NCI-H1417 (cell line): ENCODE measurements at places on chromosomes 5 and 9.

DNA sequence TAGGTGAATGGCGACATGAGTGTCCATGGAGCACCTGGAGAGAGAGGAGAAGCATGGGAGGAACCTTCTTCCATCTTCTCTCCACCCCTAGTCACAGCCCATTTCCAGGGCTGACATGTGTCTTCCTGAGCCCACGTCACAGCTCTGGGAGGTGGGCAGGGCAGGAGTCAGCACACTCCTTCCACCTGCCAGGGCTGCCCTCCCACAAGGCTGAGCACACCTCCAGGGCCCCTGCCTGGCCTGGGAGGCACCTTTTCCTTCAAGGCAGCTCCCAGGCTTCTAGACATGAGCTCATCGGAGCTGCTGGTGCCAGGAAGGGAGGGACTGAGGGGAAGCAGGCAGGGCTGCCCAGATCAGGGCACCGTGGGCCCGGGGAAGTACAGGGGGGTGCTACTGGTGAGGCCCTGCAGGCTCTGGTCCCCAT is 13.6 kb upstream of the SYNPO start:
- DNase-seq = no peak

- no peak for DNase-seq
Measured at GRCh38 chr9:133864011-133864410, 125.9 kb upstream of the SARDH start.

- no peak for DNase-seq
Measured at GRCh38 chr9:126125577-126125976, 201.1 kb upstream of the MVB12B start.

DNA sequence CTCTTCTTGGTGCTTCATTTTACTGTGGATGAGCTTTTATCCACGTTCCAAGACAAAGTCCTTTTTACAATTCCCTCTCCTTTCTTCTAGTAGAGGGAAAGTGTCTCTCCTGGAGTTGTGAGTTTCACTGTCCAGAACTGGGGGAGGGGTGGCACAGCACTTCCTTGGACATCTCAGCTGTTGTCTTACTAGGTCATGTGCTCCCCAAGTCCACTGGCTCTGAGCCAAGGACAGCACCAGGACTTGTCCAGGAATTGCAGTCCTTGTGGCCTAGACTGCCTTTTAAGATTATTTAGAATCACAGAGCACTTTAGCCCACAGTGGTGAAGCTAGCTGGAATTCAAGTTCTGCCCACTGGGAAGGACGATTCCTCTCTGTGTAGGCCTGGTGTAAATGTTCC is 700.2 kb upstream of the PTPRD start:
- DNase-seq = no peak

DNA sequence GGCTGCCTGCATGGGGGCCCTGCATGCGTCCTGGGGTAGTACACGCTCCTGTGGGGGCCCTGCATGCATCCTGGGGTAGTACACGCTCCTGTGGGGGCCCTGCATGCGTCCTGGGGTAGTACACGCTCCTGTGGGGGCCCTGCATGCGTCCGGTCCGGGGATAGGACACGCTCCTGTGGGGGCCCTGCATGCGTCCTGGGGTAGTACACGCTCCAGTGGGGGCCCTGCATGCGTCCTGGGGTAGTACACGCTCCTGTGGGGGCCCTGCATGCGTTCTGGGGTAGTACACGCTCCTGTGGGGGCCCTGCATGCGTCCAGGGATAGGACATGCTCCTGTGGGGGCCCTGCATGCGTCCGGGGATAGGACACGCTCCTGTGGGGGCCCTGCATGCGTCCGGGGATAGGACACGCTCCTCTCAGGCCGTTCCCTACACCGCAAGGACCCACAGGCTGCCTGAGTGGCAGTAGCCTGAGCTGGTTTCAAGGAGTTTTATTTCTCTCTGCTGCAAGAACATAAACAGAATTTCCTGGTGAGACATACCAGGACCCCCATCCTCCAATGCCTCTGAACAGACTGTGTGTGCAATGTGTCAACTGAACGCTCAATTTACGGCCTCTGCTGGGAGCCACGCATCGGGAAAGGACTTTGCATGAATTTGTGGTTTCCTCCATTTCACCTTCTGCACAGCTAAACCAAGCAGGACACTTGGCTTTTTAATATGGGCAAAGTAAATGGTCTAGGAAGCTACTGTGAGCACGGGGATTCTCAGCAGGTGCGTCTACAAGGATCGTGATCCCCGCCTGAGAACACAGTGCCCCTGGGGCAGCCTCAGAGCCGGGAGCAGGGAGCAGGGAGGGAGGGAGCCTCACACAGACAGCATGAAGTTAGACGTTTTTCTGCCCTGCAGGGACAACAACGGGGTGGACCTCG is 48.9 kb upstream of the CLPTM1L start:
- DNase-seq = no peak

DNA sequence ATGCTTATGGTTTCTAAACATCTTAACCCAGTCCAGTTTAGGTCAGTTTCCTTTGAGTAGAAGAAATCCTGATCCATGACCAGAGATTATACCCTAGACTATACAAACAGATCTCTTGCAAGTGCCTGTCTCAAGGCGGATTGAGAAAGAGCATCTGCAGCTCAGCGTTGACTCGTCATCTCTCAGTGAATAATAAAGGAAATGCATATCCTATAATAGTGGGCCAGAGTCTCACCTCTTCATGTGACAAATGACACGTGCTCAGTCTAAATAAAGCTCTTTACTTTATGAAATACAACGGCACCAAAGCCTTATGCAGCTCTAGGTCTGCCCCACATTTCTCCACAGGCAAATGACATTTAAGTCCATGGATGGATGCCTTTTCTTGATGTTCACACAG is 179.4 kb upstream of the NR3C1 start:
- no peak for DNase-seq

- no peak for DNase-seq
Measured at GRCh38 chr5:179152941-179153340, 92.8 kb downstream of the ZNF354C start.

GRCh38 chr9:4207123-4207875 is 92.6 kb downstream of the GLIS3 start:
- DNase-seq = no peak

DNA sequence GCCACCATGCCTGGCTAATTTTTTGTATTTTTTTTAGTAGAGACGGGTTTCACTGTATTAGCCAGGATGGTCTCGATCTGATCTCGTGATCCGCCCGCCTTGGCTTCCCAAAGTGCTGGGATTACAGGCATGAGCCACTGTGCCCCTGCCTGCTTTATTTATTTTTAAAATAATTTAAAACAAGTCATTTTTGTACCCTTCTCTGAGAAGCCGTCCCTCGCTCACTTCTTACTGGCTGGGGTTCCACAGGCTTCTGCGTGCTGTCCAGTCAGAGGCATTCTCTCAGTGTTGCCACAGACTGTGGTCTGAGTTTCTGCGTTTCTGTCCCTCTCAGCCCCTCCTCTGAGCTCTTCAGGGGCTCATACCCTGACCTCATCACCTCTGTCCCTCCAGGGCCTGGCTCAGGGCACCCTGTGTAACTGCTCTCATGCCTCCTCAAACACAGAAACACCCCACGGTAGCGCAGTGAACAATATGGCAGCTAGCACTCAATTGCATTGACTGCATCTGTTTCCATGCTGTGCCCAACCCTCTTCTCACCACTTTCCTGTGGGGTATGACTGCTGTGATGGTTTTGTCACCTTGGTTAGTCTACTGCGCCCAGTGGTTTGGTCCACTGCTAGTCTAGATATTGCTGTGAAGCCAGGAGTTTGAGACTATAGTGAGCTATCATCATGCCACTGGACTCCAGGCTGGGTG is 44.3 kb upstream of the SH3PXD2B start:
- no peak for DNase-seq

GRCh38 chr9:92970467-92970923 is 23.2 kb downstream of the FGD3 start:
- no peak for DNase-seq

DNA sequence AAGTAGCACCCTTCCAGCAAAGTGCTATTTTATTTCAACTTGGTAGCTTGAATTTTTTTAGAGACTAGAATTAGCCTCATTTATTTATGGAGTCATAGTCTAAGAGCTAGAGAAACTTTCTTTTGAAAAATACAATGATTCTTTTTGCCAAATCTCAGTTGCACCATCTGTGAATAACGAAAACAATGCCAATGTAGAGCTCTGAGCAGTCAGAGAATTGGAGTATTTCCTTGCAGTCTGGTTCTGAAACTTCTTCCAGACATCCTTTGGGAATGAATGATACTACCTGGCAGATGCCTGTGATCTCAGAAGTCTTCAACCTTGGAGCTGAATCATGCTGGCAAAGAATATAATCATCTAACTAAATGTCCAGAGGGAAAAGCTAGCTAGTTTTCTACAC is 511.5 kb upstream of the CYLC2 start:
- no peak for DNase-seq

DNA sequence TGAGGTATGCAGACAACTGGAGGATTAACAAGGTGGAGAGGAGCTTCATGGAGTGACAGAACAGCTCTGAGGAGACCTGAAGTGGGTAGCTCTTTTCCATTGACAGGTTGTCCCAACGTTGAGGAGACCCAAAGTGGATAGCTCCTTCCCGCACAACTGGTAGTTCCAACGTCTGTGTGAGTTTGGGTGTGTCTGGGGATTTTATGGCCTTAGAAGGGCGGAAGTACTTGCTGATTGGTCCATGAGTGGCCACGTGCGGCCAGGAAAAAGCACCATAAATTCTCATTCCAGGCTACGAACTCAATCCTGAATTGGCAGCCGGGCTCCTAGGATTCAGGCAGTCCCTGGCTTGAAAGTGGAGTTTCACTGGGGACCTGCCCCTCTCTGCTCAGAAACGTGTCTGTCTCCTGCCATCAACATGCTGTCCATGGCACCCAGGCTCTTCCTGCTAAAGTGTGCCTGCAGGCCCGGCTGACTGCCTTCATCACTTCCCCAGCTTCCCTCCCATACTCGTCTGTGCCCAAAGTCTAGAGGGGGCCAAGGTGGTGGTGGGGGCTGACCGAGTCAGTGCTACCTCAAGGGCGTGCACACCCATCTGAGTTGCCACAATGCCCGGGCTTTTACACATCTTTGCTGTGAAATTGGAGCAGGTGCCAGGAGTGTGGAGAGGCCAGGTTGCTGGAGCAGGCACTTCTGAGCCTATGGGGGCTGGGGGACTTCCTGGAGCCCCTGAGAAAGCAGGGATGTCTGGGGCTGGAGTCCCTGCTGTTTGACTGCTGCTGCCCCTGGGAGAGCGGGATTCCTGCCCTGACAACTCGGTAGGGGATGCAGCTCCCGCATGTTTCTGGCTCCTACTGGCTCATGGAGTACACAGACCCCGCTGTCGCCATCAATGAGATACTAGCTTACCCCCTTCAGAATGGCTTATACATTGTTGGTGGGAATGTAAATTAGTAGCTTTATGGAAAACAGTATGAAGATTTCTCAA is 2034.6 kb upstream of the ACO1 start:
- DNase-seq = no peak

GRCh38 chr9:132630116-132630515 is 39.7 kb downstream of the DDX31 start:
- DNase-seq = no peak

DNA sequence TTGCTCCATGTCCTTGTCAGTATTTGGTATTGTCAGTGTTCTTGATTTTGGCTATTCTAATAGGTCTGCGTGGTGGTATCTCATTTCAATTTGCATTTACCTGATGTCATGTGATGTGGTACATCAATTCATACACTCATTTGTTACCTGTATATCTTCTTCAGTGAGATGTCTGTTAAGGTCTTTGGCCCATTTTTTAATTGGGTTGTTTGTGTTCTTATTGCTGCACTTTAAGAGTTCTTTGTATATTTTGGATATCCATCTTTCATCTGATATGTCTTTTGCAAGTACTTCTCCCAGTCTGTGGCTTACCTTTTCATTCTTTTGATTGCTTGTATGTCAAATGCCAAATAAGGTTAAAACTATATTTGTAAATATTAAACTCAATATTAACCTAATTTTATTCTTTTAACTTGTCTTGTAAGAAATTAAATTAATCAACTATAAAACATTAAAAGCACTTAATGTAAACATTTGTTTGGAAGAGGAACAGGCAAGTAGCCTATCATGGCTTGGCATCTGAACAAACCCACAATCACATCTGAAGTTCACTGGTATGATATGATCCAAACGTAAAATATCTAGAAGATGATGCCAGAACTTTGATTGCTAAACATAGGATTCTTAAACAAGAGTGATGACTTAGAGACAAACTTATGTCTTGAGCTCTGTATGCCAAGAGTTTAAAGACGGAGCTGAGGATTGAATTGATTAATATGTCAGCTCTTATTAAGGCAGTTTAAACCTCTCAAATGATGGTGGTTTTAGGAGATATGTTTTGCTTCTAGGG is 587.3 kb downstream of the ANXA1 start:
- DNase-seq = no peak

- no peak for DNase-seq
Measured at GRCh38 chr9:7668541-7668940, 131.0 kb downstream of the DMAC1 start.

- no peak for DNase-seq
Measured at GRCh38 chr5:40150896-40151295, 528.8 kb upstream of the PTGER4 start.

DNA sequence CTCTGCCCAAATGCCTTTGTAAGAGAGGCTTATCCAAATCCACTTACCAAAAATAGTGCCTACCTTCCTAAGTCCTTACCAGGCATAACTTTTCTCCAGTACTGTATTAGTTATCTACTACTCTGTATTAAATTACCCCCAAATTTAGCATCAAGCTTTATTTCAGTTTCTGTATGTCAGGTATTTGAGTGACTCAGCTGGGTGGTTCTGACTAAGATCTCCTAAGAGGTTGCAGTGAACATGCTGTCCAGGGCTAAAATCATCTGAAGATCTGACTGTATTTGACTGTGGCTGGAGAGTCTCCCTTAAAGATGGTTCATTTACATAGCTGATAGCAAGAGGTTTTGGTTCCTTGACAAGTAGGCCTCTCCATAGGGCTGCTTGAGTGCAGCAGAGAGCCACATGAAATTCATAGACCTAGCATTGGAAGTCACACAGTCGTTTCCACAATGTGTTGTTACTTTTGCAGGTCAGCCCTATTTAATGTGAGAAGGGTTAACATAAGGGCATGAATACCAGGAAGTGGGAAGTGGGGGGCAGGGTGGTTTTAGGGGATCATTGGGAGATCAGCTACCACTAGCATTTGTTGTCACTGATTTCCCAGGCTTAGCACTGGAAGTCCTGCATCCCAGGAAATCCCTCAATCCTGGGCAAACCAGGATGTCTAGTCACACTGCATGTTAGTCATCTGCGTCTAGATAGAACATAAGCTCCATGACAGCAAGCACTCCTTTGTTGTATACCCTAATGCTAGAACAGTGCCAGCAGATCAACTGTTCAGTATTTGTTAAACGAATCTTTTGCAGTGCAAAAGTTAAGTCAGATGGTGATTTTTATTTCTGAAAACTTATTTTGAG is 2.0 kb upstream of the ZNF622 start:
- DNase-seq = no peak
